Lung (tissue), 17 donors: ENCODE measurements at places on chromosomes 11 and 22. TPM values are rescaled to one million over a fixed set of nuclear protein-coding genes. Genes with fewer than 3 reads are reported as not detected.

- H3K27me3 ChIP-seq, result no peaks in the 10 kb centered on the region
- H3K4me1 ChIP-seq, result peaks cover 4% of the 10 kb centered on the region
- H3K4me3 ChIP-seq, result no peak overlapping the region
- no peak overlapping the region for H3K27ac ChIP-seq
- peaks cover 2% of the 10 kb centered on the region for H3K36me3 ChIP-seq
Observed at GRCh38 chr11:72085621-72086351, 5.1 kb downstream of the LRRC51 start.

- no peak for DNase-seq
- no peak overlapping the region for H3K27ac ChIP-seq
- H3K4me3 ChIP-seq, result no peak overlapping the region
- H3K27me3 ChIP-seq, result no peaks in the 10 kb centered on the region
- H3K36me3 ChIP-seq, result no peaks in the 10 kb centered on the region
- no peaks in the 10 kb centered on the region for H3K4me1 ChIP-seq
Observed at GRCh38 chr11:60766547-60766946, 9.9 kb downstream of the MS4A15 start.

DNA sequence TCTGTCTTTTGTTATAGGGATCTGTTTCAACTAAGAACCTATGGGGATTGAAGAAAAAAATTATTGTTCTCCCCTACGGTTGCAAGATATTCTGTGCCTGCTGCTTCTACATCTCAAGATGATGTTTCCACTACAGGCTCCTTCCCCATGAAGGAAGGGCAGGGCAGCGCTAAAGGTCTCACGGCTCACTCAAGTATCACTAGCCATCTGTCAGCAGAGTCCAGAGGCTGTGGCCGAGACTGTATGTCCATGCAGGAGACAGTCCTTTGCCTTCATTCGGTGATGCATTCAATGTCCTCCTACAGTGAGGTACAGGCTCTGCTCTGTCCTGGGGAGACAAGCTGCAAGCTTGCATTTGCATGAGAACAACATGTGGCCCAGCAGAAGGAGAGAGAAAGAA lies 518.0 kb downstream of the OPCML start:
- H3K4me3 ChIP-seq, result no peak overlapping the region
- H3K36me3 ChIP-seq, result no peaks in the 10 kb centered on the region
- no peaks in the 10 kb centered on the region for H3K4me1 ChIP-seq
- H3K27ac ChIP-seq, result no peak overlapping the region
- H3K27me3 ChIP-seq, result no peaks in the 10 kb centered on the region
- DNase-seq, result no peak

GRCh38 chr11:67374571-67375281 lies 1.3 kb upstream of the CLCF1 start:
- peaks cover 40% of the 10 kb centered on the region for H3K4me1 ChIP-seq
- peak overlapping the region; percentile 80 for H3K27ac ChIP-seq
- no peaks in the 10 kb centered on the region for H3K36me3 ChIP-seq
- H3K27me3 ChIP-seq, result no peaks in the 10 kb centered on the region
- no peak for DNase-seq
- H3K4me3 ChIP-seq, result no peak overlapping the region

- H3K27me3 ChIP-seq, result no peaks in the 10 kb centered on the region
- peak; percentile 62 for DNase-seq
- no peak overlapping the region for H3K4me3 ChIP-seq
- no peaks in the 10 kb centered on the region for H3K4me1 ChIP-seq
- no peaks in the 10 kb centered on the region for H3K36me3 ChIP-seq
Observed at GRCh38 chr22:23565915-23566704, 14.0 kb downstream of the IGLL1 start.

DNA sequence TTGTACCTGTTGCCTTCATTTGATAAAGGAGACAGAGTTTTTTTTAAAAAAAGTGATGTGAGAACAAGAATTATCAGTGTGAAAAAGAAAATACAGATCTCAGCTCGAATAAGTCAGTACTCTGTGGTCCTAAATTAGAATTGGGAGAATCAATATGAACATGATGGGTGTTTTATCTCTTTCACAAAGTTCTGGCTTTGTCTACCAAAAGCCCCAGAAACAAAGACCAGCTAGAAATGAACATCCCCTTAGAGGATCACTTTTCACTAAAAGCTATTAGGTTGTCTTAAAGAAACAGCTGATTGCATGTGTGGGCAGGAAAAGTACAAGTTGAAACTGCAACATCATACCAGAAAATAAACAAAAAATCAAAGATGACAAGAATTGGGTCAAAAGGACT lies 8.4 kb upstream of the ST14 start:
- no peak for DNase-seq
- H3K27me3 ChIP-seq, result no peaks in the 10 kb centered on the region
- no peak overlapping the region for H3K27ac ChIP-seq
- H3K4me3 ChIP-seq, result no peak overlapping the region
- H3K36me3 ChIP-seq, result peaks cover 3% of the 10 kb centered on the region

DNA sequence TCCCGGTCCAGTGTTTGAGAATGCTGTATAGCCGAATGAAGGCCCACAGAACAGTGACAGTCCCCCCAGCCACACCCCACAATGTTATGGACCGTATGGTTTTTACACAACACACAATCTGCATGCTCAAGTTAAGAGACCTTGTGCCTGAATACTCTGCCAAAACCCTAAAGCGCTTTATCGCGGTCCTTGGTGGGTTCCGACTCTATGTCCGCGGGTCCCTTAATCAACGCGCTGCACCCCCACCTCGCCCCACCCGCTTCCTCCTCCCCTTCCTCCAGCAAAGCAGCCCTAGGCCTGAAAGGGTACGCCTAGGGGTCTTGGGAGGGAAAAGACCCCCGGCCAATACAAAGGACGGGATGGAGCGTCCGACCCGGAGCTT lies 442 bp downstream of the COPB1 start:
- H3K4me3 ChIP-seq, result peak overlapping the region; percentile 97
- no peaks in the 10 kb centered on the region for H3K27me3 ChIP-seq
- peaks cover 5% of the 10 kb centered on the region for H3K4me1 ChIP-seq
- peaks cover 7% of the 10 kb centered on the region for H3K36me3 ChIP-seq
- no peak for DNase-seq
- peak overlapping the region; percentile 89 for H3K27ac ChIP-seq

- no peaks in the 10 kb centered on the region for H3K36me3 ChIP-seq
- no peak overlapping the region for H3K4me3 ChIP-seq
- no peaks in the 10 kb centered on the region for H3K27me3 ChIP-seq
Observed at GRCh38 chr11:62344210-62344609, 7.0 kb downstream of the ASRGL1 start.

GRCh38 chr11:60321051-60321450 lies 6.0 kb upstream of the MS4A6E start:
- no peak overlapping the region for H3K27ac ChIP-seq
- no peak overlapping the region for H3K4me3 ChIP-seq
- H3K4me1 ChIP-seq, result no peaks in the 10 kb centered on the region
- no peaks in the 10 kb centered on the region for H3K27me3 ChIP-seq
- no peak for DNase-seq

DNA sequence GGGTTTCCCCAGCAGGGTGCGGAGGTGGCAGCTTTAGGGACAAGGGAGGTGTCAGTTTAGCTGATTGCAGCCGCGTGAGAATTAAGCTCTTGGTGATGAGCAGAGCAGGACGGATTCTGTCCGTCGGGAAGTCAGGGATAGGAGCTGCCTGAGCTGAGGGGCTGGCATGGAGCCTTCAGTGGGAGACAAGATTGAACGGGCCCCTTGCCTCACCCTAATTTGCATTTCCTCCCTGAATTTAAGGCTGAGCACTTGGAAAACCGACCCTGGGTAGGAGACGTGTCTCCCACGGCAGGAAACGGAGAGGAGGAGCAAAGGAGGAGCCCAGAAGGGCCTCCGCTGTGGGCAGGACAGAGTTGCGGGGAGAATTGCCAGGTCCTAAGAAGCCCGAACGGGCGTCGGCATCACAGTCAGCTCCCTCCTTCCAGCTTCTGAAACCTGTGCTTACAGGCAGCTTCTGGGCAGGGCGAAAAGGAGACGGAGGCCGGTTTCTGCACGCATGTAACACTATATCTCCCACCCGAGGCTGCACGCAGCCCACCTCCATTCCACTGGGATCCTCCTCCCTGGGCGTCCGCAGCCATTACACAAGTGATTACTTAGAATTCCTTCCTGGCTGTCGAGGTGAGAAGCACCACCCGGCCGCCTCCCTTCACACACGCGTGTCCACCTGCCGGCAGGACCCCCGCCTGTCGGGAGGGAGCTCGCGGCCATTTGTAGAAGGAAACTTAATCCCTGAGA lies 345.8 kb downstream of the BRD1 start:
- H3K27ac ChIP-seq, result no peak overlapping the region
- no peaks in the 10 kb centered on the region for H3K36me3 ChIP-seq
- no peaks in the 10 kb centered on the region for H3K4me1 ChIP-seq
- no peak overlapping the region for H3K4me3 ChIP-seq

Gene ARHGAP20
- total RNA-seq, result 20.9 TPM

Gene SSTR3
- total RNA-seq, result 0.11 TPM

Gene CHRNA10
- total RNA-seq, result 2.9 TPM

Gene DNAJB7
- not detected for total RNA-seq

Gene TIMM10
- total RNA-seq, result 46.5 TPM

Gene ISX
- not detected for total RNA-seq

Gene CARNS1
- 1.7 TPM for total RNA-seq

Gene ZFP91
- 47.0 TPM for total RNA-seq

Gene SCUBE2
- 3.7 TPM for total RNA-seq

Gene OTOG
- total RNA-seq, result not detected
